Breast epithelium (tissue), 4 donors: ENCODE measurements at places on chromosomes 5 and 9. TPM values are rescaled to one million over a fixed set of nuclear protein-coding genes. Genes with fewer than 3 reads are reported as not detected.

- peak; percentile 55 for DNase-seq
These were observed 86.0 kb upstream of the SLC30A5 start for GRCh38 chr5:69007726-69008368.

GRCh38 chr5:6948562-6948961 lies 235.3 kb downstream of the TENT4A start:
- no peak for DNase-seq

GPR21 gene
- total RNA-seq = not detected

GRCh38 chr9:121881920-121882500 lies 211.1 kb downstream of the TTLL11 start:
- no peak for DNase-seq

GRCh38 chr5:168530621-168531150 lies 1.6 kb downstream of the FBLL1 start:
- no peak for DNase-seq

- DNase-seq = peak; percentile 85
These were observed at the start of gene TXNDC15 for GRCh38 chr5:134873987-134874830. Gene TXNDC15, plus strand, starts transcription at chr5:134874371. Its CDS starts 57 bp downstream, at chr5:134874428.

DNA sequence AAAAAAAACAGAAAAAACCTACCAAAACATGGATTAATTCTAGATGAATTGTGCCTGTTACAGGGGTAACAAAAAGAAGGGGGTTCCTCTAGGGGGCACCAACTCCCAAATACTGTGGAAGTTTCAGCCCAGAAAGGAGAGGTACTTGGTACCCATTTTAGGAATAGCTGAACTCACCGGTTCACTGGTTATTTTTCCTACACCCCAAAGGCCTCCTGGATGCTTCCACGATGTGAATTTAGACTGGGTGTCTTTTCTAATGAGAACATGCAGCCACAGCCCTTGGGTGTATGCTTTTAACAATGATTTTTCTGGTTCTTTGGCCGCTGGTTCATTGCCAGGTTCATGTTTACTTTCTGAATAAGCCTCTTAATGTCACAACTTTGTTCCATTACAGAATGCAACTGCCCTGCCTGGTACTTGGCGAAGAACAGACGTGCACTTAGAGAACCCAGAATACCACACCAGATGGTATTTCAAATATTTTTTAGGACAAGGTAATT lies 46.7 kb downstream of the GARNL3 start:
- DNase-seq = no peak

RASA1 gene
- 31.8 TPM for total RNA-seq

DNA sequence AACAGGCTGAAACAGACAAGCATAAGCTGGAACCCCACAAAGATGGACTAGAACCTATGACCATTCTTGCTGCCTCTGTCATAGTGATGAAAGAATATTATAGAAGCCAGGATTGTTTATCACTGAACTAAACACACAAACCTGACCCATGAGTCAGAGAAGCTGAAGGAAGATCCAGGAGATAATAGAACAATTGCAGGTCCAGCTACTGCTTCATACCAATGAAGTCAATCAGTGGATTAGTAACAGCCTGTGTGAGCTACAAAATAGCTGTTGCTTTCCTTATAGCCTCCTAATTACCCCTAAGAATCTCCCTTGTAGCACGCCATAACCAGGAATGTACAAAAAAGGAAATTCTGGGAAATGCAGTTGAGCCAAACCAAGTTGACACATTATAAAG lies 459.9 kb upstream of the ZNF462 start:
- DNase-seq = no peak

DNA sequence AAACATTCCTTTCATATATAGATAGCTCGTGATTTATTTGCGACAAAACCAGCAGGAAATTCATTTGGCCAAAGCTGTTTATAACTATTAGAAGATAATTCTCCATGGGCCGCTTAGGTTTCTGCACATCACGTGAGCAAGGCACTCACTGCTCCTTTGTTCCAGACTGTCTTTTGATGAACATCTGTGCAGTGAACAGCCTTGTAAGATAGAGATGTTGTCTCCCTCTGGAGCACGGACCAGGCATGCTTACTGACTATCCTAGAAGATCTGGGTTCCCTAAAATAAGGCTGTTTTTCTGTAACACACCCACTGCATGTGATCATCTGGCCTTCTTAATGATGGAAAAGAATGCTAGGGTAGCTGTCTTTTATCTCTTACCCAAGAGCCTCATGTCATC lies 30.9 kb downstream of the YIPF5 start:
- DNase-seq = no peak

POLE3 gene
- total RNA-seq = 34.2 TPM

- DNase-seq = no peak
These were observed 430.9 kb downstream of the IRX2 start for GRCh38 chr5:2320611-2321010.

KYAT1 gene
- total RNA-seq = 7.6 TPM

GRCh38 chr9:133876836-133877235 lies 115.3 kb downstream of the VAV2 start:
- no peak for DNase-seq

DNA sequence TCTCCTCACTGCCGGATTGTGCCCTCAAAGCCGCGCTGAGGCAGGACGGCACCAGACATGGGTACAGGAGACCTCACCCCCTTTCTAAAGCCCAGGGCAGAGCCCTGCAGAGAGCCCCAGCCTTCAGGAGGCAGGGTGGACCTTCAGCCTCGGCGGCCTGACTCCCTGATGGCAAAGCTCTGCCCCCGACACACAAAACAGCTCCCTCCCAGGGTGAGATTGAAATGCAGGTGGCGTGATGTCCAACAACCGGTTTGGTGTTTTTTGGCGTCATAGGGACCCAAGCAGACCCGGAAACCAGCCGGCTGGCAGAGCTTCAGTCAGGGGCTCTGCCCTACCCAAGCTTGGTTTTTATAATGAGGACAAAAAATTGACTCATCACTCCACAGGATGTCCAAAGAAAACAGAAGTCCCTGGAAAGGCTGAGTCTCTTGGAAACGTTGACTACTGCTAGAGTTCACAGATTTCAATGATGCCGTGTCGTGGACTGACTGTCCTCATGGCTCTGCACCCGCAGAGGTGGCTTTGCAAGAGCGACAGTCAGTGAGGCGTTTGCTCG lies 275.2 kb upstream of the IRX1 start:
- DNase-seq = no peak

TAF11L8 gene
- total RNA-seq = not detected

DNA sequence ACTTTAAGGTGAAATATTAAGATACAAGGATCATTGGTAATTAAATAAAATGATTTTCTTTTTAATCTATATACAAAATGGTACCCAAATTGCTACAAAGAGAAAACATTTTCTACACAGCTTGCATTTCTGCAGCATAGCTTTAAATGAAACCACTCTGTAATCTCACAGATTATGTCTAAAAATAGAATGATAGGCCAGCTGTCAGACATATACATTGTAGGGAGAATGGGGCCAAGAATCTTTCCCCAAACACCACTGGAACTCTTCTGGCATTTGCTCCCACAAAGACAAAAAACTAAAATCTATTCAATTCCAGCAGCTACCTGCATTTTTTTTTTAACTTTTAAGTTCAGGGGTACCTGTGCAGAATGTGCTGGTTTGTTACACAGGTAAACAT lies 124.1 kb upstream of the NR5A1 start:
- DNase-seq = no peak

DNA sequence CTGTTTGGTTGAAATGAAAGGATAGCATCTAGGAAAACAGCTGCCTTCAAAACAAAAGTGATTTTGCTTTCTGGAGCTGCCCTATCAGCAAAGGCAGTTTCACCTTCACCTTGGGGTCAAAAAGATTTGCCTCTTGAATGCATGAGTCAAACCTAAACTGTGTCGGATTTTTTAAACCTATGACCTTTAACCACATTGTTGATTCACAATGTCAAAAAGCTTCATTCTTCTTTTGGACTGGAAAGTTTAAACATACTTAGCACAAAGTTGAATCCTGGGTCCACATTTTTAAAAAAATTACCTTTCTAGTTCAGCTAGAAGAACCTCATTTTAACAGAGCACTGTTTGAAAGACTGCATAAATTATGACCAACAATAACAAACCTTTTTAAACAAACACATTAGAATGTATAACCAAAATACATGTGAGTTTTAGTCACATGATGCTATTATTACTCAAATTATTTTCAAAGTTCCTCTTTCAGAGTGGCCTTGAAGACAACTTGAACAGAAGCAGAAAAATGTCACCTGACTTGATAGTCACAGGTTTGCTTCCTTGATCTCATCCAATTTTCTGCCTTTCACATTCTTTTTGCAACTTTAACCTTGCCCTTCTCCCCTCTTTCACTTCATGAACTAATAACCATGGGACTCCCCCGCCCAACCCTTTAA lies 109.7 kb upstream of the LHFPL2 start:
- no peak for DNase-seq

DNA sequence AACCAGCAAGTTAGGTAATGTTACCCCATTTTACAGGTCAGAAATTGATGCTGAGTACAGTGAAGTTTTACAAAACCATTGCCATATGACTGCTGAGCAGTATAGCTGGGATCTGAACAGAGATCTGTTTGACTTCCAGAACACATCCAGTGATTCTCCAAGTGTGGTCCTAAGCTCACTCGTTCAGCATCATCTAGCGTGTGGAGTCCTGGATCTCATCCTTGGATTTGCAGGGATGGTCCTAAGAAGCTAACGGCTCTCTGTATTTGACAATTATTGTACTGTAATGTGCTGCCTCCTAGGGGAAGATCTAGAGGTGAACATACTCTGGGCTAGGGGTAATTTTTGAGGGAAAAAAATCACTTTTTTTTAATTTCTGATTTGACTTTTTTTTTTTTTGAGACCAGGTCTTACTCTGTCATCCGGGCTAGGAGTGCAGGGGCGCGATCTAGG lies 1.4 kb downstream of the SLC26A2 start:
- DNase-seq = no peak

DNA sequence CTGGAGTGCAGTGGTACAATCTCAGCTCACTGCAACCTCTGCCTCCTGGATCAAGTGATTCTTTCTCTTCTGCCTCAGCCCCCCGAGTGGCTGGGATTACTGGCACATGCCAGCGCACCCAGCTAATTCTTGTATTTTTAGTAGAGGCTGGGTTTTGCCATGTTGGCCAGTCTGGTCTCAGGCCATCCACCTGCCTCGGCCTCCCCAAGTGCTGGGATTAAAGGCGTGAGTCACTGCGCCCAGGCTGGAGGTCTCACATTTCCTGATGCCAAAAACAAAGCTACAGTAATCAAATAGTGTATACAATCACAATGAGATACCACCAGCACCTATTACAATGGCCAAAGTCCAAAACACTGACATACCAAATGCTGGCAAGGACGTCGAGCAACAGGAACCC lies 51.1 kb downstream of the TTLL11 start:
- no peak for DNase-seq

GRCh38 chr5:8394965-8395364 lies 526.0 kb downstream of the MTRR start:
- DNase-seq = no peak

S100Z gene
- total RNA-seq = 0.33 TPM

DNA sequence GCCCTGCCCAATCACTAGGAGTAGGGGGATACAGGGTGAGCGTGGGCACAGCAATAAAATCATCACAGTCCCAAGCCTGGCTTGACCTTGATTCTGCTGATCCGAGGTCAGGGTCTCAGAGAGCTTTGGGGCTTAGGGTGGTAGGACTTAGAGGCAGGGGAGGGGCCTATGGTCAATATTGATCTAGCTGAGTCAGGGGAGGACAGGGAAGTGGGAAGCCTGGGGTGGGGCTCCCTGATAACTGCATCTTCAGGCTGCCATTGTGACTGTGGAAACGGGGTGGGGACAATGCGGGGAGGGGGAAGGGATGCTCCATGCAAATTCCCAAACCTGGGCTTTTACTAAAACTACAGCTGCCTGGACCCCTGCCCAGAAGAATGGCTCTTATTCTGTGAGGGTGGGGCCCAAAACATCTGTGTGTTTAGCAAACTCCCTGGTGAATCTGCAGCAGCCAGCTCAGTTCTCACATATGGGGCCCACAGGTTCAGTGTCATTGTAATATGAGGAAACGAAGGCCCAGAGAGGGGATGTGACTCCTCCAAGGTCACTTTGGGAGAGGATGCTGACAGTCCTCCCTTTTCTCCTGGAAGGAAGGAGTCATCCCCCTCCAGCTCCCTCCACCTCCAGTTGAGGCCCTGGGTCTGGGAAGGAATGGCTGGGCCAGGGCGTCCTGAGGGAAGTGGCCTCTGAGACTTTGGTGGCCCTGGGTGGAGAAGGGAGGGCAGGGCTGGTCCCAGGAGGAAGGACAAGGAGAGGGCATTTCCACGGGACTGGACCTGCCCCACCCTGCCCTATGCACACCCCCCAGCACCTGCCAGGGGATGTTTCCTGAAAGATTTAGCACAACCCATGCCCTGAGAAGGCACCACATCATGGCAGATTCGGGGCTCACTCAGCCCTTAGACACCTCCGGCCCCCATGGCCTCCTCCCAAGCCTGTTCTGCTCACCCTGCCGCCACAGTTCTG lies 26.4 kb downstream of the SLC6A7 start:
- no peak for DNase-seq

GRCh38 chr5:115816226-115817081 lies at the start of gene CDO1:
Gene CDO1, minus strand, starts transcription at chr5:115816659. Its CDS starts 262 bp downstream, at chr5:115816397.
- DNase-seq = peak; percentile 55

DNA sequence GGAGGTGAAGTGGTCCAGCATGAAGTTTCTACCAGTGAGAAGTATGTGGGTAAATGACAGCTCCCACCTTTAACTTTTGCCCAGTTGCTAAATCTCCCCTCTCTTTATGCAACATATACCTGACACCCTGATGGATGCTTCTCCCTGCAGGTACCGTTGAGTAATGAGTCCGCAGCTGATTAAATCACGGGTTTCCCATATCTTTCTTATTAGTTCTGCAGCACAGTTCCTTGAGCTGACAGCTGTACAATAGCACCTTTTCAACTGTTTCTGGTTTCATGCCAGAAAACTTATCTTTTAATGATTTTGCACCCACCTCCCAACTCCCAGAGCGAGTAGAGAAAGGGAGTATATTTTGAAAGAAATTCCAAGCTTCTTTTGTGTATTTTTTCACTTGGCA lies 161.0 kb upstream of the TUT7 start:
- DNase-seq = no peak
